ENCODE measurements at places on chromosomes 2 and 18.

DNA sequence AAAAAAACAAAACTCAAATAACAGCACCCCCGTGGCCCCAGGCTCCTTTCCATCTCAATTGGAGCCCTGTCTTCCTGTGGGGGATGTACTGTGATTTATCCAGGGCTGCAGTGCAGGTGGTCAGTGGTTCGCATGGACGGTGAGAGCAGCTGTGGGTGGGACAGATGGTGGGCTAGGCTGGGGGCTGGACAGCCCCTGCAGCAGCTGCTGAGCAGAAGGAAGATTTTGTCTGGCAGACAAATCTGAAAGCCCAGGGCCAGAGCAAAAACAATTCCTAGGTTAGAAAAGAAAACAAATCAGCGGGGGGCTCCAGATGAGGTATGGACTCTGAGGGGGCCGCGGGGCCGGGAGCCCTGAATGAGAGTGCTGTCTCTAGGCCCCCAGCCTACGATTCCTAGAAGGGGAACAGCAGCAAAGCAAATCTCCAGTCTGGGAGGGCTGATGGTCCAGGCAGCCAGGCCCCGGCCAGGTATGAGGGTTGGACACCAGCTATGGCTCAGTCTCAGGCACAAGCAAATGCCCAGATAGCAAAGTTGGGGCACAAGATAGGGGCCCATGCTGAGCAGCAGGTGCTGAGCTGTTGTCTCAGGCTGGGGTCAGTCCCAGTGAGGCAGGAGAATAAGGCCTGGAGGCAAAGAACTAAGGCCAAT lies 45.4 kb downstream of the SOWAHC start:
- no peak for DNase-seq

GRCh38 chr2:127577973-127578372 lies 42.5 kb downstream of the MYO7B start:
- no peak for DNase-seq

DNA sequence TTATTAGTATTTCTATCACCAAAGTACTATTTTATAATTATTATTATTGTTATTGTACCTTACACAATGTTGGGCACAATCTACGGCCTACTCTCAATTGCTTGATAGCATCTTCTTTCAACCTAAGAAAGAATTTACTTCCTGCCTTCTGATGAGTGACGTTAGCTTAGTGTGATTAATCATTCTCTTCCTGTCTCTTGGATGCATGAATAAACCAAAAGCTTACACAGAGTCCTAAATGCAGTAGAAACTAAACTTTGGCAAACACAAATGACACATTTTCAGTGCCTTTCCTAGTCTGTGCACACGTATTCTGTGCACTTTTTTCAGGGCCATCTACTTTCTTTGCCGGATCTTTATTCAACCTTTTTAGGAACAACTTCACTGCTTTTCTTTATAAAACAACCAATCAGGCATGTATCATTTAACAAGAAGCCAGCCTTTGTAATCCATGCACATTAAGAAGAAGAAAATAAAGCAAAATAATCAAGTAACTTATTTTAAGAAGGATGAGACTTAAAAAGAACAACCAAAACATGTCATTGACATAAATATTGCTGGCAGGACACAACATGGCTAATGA lies 19.1 kb downstream of the TRAK2 start:
- DNase-seq = no peak

DNA sequence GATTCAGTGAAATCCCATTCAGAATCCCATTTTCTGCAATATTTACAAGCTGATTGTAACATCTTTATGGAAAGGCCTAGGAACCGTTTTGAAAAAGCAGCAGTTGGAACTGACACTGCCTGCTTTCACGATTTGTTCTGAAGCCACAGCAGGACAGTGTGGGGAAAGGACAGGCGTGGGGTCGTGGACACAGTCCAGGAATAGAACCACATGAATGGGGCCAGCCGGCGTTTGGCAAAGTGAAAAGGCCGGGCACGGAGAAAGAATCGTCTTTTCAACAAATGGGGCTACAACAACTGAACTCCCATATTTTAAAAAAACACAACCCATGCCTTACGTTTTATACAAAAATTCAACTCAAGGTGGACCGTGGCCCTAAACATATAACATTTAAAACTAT lies 69.8 kb downstream of the SLC66A2 start:
- no peak for DNase-seq

DNA sequence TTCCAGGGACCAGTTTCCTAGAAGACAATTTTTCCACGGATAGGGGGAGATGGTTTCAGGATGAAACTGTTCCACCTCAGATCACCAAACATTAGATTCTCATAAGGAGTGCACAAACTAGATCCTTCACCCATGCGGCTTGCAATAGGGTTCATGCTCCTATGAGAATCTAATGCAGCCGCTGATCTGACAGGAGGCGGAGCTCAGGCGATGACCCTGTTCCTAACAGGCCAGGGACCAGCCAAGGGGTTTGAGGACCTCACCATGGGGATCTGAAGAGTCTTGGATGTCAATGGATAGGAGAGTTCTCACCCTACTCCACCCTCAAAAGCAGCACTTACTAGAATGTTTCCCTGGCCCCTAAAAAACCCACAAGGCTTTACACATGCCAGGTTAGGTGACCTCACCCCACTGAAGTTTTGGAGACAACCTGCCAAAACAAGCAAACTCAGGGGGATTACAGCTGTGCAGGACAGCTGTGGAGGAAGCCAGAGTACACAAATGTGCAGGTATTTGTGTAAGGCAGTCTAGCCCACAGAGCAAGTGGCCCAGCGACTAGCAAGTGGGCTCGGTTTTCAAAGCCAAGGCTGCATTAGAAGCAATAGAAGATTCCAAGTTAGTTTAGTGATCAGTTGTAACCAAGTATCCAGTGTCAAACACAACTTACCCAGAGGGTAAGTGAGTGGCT lies 3.9 kb downstream of the EVA1A start:
- DNase-seq = no peak

GRCh38 chr18:37107748-37108522 lies 279.0 kb downstream of the KIAA1328 start:
- no peak for DNase-seq

DNA sequence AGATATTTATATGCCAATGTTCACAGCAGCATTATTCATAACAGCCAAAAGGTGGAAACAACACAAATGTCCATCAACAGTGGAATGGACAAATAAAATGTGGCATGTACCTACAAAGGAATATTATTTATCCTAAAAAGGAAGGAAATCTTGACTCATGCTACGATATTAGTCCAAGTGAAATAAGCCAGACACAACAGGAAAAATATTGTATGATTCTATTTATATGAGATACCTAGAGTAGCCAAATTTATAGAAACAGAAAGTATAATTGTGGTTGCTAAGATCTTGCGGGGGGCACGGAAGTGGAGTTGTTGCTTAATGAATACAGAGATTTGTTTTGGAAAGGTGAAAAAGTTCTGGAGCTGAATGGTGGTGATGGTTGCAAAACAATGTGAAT lies 33.0 kb upstream of the CCDC150 start:
- DNase-seq = no peak

DNA sequence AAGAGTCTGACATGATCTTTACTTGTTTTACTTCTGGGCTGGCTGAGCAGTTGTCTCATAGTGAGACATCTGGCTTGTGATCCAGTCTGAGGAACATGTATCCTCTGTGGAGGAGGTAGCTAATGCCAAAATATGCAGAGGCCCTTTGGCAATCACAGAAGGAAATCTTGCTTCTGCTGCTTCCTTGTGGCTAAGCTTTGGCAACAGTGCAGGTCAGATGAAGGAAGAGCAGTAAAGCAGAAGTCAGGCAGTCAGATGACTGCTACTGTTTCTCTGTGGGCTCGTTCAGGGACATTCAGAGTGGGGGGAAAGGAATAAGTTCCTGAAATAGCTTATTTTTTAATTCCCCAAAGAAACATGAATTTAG lies 22.3 kb downstream of the DOK1 start:
- DNase-seq = no peak

DNA sequence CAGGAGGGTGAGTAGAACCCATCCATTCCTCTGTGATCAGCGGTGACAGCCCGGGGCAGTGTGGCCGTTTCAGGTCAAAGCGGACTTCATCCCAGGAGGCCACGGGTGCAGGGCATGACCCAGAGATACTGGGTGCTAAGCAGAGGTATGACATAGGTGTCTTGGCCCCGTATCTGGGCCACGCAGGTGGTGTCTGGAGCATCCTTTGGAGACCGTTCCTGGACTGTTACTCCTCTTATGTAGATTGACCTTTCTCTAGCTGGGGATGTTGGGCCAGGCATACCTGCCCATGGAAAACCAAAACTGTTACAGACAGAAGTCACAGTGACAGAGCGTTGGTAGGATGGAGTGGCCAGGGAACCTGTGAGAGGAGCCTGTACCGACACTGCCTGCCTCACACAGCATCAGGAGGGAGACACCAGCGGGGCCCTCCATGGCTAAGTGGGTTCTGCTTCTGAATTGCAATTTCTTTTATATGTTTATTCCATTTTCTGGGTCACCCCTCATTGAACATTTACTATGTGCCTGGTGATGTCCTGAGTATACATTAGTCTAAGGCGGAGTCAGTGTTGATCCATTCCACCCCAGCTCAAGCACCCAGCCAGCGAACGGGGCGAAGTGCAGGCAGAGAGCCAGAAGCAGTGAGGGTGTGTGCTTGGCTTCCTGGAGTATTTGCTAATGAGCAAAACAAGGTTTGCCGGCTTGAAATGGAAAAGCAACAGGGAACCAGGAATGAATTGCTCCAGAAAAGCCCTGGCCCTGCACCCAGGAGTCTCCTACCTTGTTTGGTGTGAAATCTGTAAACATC lies 141.7 kb downstream of the SH3RF3 start:
- no peak for DNase-seq

- no peak for DNase-seq
Observed at GRCh38 chr2:70987386-70987785, 7.3 kb downstream of the TEX261 start.

DNA sequence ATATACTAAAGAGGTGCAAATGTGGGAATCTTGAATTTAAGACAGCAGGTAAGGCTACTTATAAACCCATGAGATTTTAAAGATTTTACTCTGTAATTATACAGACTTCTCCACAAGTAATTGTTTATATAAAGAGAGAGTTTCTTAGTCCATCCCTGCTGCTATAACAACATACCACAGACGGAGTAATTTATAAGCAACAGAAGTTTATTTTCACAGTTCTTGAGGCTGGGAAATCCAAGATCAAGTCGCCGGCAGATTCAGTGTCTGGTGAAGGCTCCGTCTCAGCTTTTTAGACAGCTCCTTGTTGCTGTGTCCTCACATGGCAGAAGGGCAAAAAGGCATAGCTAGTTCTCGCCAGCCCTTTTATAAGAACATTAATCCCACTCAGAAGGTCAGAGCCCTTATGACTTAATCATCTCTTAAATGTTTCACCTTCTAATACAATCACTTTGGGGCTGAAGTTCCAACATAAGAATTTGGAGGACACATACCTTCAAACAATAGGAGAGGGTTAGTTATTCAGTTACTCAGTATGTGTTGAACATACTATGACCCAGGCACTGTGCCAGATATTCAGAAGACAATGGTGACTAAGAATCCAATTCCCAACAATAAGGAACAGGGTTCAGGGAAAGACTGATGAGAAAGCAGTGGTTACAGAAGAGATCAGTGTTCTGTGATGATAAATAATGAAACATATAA lies 466.0 kb downstream of the RIT2 start:
- DNase-seq = no peak

DNA sequence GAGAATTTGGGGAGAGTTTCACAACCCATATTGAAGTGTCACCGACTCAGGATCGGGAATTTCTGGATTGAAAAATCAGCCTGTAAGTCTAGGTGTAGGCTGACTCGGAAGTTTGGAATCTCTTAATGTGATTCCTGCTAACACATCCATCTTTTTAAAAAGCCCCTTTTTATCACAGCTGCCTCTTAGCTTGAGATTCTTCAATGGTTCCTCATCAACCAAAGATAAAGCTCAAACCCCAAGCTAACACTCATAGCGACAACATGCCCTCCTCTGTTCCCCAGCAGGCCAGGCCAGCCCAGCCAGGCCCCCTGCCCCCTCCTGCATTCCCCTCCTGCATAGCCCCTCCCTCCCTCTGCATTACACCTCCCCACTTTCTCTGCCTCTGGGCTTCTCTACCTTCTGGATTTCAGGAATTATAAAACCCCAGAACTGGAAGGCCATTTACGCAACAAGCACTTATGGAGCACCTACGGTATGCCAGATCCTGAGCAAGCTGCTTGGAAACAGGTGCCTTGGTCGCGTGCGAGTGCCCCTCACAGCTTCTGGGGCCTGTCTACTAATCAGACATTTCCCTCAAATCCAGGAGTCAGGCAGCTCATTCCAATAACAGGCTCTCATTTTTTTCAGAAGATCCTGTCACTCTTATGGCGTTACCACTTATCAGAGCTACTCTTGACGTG lies 63.4 kb downstream of the EMX1 start:
- DNase-seq = no peak

DNA sequence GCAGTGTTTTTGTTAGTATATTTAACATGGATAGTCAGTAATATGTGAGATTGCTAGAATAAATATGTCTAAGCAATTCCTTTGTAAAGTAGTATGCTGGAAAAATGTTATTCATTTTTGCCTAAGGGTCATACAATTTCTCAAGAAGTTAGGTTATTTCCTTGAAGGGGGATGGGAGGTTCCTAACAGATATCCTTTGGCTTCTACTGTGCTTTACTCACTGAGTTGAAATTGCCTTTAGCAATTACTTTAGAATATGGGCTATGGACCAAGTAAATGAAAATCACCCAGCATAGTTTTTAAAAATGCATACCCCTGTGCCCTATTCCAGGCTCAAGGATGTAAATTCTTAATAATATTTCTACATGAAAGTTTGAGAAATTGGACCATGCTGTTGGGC lies 1386.4 kb upstream of the SLC39A10 start:
- DNase-seq = no peak

DNA sequence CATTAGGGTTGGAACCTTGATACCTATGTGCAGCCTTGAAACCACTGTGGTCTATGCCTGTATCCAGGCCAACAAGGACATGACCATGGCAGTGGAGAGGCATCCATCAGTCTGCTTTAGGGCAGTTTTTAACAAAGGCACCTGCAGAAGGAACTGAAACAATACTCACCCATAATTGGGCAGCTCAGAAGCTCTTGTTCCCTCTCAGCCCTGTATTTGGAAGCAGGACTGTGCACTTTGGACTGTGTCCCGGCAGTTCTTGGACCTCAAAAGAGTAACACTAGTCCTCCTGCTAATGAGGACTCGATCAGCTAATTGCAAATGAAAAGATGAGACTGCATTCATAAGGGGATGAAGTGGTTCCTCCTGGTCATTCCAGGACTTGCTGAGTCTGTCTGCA lies 500.2 kb upstream of the TNP1 start:
- no peak for DNase-seq

DNA sequence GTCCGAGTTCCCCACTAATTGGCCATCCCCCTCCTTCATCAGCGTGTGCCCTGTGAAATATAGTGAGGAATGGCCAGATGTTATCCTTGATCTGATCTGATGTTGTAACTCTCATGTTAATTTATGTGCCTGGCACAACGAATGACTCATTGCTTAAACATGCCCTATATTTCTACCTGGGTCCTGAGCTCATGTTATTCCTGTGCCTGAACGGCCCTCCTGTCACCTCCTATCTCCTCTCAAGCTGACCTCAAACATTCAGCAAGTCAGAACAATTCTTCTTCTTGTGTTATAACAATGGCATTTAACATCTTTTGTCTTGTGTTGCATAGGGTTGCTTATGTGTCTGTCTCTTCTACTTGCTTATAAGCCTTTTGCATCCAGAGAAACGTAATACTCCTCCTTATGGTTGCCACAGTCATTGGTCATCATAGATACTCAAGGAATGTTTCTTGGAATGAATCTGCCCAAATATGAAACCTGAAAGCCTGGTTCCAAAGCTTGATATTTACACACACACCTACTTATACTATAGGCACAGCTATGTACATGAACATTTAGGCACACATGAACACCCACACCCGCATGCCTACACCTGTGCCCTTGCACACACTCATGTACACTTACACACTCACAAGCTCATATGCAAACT lies 80.2 kb upstream of the PHLPP1 start:
- no peak for DNase-seq

GRCh38 chr2:205484215-205484614 lies 198.1 kb upstream of the NRP2 start:
- no peak for DNase-seq

All from activated T-helper 1 cell treated with anti-CD3 and anti-CD28 coated beads, Interleukin-2, amount 50 U/mL, for 16 hours (primary cell).